ENCODE measurements at places on chromosomes 11 and 22. TPM values are rescaled to one million over a fixed set of nuclear protein-coding genes. Genes with fewer than 3 reads are reported as not detected.
A peak's percentile ranks its signal among the peaks of the same experiment; 100 is the strongest.

The PLXNB2 gene
- total RNA-seq: 88.3 TPM

DNA sequence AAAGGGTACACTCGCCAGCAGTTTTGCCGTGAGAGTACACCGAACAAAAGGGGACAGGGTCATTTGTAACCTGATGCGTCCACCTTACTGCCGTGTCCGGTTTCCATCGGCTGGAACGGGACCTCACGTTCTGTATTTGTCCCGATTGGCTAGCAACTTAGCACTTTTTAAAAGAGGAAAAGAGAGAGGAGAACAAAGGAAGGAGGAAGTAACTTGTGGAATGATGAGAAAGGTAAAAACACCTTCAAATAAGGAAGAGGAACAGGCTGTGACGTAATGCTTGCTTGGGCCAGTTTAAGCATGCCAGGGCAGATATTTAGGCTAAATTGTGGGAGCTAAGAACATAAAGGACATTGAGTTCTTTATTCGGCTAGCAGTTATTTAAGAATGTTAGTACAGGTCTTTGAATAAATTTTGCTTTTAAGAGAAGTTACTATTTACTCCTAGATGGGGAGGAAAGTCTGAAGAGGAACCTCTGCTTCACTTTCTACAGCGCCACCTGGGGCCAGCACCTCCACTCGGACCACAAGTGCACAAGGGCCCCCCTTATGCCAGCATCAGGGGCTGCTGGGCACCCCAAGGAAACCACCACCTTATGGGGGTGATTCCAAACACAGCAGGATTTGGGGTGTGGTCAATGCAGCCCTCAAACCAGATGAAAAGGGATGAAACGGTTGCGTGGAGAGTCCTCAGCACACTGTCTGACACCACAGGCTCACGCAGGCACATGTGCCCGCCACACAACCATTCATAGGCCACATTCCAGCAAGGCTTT, 5.8 kb downstream of the ARSA start:
- no peak overlapping the region for H3K27ac ChIP-seq
- H3K36me3 ChIP-seq: no peaks in the 10 kb centered on the region
- peaks cover 2% of the 10 kb centered on the region for H3K4me1 ChIP-seq
- peaks cover 25% of the 10 kb centered on the region for H3K27me3 ChIP-seq

GRCh38 chr11:8032122-8032521, 45.0 kb downstream of the EIF3F start:
- no peak for DNase-seq
- H3K4me1 ChIP-seq: no peaks in the 10 kb centered on the region
- no peak overlapping the region for H3K27ac ChIP-seq
- H3K27me3 ChIP-seq: peaks cover 23% of the 10 kb centered on the region
- H3K36me3 ChIP-seq: no peaks in the 10 kb centered on the region
- no peak overlapping the region for H3K4me3 ChIP-seq

DNA sequence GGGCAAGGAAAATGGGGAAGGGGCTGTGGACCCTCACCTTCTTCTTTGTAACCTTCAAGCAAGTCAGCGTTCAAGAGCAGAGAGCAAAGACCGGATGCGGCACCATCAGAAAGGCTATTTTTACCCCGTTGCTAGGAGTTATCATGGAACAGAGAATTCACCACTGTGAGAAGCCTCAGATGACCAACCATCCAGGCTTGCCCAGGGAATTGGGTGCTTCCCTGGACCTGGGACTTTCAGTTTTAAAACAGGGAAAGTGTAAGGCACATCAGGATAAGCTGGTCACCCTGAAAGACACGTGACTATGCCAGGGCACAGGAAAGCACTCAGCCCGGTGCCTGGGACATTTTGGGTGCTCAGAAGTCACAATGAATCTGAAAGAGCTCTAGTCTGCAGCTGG, 10.4 kb downstream of the GALNT18 start:
- no peak overlapping the region for H3K27ac ChIP-seq
- no peak overlapping the region for H3K4me3 ChIP-seq
- peaks cover 90% of the 10 kb centered on the region for H3K27me3 ChIP-seq
- no peaks in the 10 kb centered on the region for H3K36me3 ChIP-seq
- DNase-seq: no peak

DNA sequence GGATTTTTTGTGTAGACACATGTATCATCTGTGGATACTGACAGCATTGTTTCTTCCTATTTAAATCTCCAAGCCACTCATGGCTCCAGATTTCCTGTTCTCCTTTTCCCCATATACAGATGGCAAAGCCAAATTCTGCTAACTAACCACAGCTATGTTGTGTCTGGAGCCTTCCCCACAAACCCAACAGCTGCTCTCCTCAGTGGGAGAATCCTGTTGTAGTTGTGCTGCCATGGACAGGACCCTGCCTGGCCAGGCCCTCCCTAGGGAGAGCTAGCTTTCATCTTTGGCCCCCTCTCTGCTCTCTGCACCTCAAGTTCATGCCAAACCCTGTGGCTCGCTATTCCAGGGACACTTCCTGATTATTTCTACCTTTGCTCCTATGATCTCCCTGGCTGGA, 106.4 kb upstream of the CCDC90B start:
- H3K4me3 ChIP-seq: no peak overlapping the region
- DNase-seq: no peak

The ZP1 gene
- not detected for total RNA-seq

DNA sequence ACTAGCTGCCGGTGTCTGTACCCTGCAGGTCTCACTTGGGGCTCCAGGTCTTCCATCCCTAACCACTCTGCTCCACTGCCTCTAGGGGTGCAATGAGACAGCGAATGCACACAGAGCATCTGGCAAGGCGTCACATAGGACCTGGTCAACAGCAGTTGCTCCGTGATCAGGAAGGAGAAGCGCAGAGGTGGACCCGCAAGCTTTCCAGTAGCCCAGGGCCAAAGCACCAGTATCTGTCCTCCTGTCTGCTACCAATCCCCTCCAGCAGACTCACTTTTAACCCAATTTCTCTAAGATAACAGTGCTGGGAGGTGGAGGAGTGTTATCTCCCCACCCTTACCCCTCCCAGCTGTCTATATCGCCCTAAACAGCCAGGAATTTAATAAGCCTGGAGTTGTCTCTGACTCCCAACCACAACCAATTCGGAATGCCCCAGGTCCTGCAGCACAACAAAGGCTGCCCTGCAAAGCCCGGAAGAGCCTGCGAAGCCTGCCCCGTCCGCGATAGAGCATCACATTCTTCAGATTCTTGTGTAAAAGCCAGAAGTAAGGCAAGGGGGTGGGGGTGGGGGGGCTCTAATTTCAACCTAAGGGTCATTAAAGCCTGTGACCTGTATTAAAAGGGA, 19.3 kb downstream of the MYH9 start:
- peaks cover 51% of the 10 kb centered on the region for H3K36me3 ChIP-seq
- H3K27me3 ChIP-seq: no peaks in the 10 kb centered on the region
- H3K4me1 ChIP-seq: peaks cover 50% of the 10 kb centered on the region

- H3K27me3 ChIP-seq: peaks cover 6% of the 10 kb centered on the region
- H3K4me3 ChIP-seq: no peak overlapping the region
- DNase-seq: peak; percentile 69
- no peak overlapping the region for H3K27ac ChIP-seq
Measured at GRCh38 chr11:119759324-119759723, 30.3 kb upstream of the NECTIN1 start.
